ENCODE measurements at places on chromosomes 7 and 10.
A peak's percentile ranks its signal among the peaks of the same experiment; 100 is the strongest.

DNA sequence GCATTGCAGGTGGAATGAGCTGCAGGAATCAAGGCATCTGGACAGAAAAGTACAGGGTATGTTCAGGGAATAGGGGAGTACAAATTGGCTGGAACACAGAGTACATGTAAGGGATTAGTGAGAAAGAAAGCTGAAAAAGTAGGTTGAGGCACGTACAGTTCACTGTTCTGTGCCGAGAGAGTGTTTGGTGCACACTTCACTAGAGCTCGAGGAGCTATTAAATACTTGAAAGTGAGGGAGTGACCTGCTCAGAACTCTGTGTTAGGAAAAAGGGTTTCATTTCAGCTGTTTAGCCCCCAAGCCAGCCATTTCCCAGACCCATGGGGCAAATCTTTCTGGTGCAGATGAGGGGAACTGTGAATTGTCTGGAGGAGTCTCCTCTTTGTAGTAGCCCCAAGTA lies 115.2 kb downstream of the TBXAS1 start:
- DNase-seq, result no peak

- no peak for DNase-seq
These were observed 227.2 kb upstream of the KLF14 start for GRCh38 chr7:130961128-130961601.

- no peak for DNase-seq
These were observed 325.6 kb upstream of the MAGI2 start for GRCh38 chr7:79778786-79779770.

GRCh38 chr7:139673762-139674161 lies 104.0 kb downstream of the HIPK2 start:
- no peak for DNase-seq

DNA sequence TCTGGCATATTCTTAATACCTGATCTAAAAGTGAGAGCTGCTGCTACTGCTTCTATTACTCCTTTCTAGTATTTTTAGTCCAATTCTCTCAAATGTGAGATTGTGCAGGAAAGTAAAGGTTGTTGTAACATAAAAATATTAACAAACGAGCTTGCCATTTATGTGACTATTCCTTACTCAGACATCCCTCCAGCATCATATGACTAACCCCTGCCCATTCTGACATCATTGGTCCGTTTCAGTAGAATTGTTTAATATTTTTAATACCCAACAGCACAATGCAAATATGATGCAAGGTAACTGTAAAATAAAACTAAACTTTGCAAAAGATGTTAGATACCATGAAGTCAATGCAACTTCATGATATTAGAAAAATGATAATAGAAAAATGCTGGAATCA lies 83.6 kb downstream of the CFAP58 start:
- DNase-seq, result no peak

DNA sequence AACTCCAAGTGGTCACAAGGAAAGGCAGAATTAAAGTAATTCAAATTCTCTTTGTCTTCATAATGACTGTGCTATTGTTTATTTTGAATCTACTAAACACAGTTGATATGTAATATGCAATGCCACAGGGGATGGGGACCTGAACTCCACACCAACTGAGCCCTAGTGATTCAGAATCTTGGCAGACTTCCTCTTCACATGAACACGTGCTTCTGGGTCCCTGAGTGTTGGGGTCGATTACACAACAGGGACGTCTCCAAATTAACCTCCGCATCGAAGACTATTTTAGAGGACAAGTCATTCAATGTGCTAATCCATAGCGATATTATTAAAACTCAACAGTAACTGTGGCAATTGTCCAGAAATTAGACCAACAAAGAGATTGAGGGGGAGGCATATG lies 95.3 kb upstream of the CARD11 start:
- no peak for DNase-seq

- DNase-seq, result peak; percentile 17
These were observed 227.5 kb upstream of the CHRM2 start for GRCh38 chr7:136640977-136641376.

DNA sequence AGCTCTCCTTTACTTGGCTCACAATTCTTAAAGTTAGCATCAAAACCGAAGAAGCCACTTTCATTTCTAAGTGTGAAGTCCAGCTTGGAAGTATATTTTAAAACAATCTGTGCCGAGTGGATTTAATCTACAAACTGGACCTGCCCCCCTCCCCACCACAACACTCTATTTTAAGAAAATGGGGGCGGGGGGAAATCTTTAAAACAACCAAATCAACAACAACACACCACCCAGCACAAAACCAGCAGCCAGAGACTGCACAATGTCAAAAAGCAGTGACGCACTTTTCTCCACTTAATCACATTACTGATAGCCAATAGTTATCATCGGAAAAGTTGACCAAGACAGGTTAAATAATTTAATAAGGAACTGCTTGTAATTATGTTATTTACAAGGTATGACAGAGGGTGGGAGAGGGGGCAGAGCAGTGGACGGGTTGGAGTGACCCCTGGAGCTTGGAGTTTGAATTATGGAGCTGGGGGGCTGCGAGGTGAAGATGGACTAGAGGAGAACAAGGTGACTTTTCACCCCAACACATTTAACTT lies 2.8 kb downstream of the EBF3 start:
- no peak for DNase-seq

All from NCI-H1092 treated with DMSO at 0.1 percent for 48 hours (cell line).